ENCODE measurements at places on chromosomes 12 and 14.
A peak's percentile ranks its signal among the peaks of the same experiment; 100 is the strongest.

GRCh38 chr14:74242780-74243042, 3.5 kb downstream of the VSX2 start:
- no peak for DNase-seq

DNA sequence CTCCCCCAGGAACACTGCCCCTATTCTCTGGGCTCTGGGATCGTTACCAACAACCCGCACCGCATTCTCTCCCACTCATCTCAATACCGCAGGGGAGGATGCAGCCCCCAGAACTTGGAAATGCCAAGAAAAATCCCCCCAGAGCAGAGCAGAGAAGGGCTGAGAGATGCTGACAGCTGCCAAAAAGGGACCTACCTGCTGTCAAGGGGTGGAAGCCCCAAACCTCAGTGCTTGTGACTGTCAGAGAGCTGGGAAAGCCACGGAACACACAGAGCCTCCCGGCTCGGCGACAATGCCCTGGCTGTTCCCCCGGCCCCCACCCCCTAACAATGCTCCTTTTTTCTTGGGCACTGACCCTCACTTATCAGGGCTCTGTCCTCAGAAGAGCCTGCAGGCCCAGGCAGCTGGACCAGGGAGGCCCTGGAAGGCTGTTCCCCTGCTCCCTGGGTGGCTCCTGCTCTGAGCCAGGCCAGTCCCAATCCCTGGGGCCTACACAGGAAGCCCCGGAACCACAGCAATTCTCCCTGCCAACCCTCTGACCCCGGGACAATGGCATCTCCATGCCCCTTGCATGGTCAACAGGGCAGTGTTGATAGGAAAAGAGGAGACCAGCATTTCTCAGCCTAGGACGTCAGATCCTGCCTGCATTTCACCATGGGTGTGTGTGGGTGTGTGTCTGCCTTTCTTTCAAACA, 78.9 kb downstream of the ITPK1 start:
- no peak for DNase-seq

DNA sequence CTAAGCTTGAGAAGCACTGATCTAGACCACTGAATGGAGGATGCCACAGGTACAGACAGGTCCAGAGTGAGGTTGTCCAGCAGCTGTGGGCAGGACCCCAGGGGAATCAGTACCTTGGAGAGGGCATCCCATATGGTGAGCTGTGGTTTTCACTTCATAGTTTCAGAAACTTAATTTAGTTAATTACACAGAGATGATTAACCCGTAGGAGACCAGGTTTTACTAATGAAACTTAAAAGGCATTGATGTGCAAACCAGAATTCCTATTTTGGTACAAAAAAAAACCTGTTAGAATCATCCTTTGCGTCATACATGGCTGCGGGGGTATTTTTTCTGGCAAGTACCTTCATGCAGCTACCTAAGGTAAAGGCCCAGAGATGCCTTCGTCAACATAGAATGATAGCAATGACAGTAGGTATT, 159.3 kb downstream of the DACT1 start:
- no peak for DNase-seq

DNA sequence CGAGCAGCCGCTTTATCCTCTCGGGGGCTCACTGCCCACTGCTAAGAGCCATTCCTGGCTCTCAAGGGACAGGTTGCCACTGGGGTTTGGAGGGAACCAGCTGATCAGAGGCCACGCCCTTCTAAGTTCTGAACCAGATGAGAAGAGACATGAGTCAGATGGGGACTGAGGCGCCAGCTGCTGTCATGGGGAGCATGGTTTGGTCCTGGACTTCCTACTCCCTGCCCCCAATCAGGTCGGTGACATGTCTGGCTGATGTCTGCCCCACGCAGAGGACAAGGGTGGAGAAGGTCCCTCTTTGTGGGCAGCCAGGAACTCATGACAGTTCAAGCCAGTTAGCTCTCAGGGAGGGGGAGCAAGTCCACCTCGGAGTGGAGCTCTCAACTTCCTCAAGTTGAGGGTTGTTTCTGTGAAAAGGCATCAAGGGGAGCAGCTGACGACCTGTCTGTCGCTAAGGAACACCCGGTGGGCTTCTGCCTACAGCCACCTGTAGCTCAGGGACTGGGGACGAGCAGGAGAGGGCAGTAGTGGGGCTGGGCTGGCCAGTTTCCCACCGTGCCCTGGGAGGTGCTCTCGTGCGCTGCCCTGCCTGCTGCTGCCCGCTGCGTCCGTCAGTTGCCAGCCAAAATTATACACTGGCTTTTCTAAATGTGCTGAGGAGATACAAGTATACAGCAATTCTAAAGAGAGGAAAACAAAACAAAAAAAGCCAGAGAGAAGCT, 20.5 kb downstream of the PSMC1 start:
- peak; percentile 61 for DNase-seq

DNA sequence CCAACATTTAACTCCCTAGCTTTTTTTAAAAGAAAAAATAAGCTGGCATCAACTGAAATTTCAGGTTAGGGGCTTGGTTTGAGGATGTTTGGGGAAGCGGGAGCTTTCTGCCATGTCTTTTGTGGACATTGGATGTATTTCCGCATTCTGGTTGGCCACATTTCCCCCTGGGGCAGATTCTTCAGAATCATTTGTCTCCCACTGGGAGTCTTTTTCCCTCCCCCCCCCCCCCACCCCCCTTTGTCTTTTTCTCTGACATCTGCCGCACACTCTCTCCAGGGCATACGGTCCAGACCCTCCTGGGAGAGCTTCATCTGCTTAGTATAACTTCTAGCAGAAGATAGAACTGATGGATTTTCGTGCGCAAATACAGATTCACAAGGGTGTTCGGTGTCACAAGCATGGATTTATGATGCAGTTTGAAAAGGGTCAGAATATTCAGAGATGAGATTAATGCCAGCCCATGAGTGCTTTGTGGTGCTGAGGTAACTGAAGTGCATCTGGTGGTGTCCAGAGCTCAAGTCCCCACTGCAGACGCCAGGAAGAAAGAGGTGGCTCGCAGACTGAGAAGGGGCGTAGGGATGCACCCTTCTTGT, 40.2 kb downstream of the ETV6 start:
- no peak for DNase-seq

GRCh38 chr14:32074887-32075572, 2.1 kb upstream of the ARHGAP5 start:
- no peak for DNase-seq

DNA sequence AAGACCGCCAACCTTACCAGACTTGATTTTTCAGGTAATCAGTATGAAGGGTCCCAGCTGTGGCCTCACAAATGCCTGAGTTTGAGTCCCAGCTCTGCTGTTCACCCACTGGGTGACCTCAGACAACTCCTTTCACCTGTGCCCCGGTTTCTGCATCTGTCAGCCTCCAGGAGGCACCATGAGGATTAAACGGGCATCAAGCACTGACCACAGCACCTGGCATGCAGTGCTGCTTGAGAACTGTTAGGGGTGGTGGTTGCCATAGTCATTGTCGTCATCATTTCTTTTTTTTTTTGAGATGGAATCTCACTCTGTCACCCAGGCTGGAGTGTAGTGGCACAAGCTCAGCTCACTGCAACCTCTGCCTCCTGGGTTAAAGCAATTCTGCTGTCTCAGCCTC, 57.9 kb downstream of the PHETA1 start:
- DNase-seq: no peak

GRCh38 chr14:100532154-100532861, 54.9 kb downstream of the BEGAIN start:
- DNase-seq: no peak

Measured in AG20443 (cell line).